BE2C (cell line): ENCODE measurements at places on chromosomes 2 and 18.

DNA sequence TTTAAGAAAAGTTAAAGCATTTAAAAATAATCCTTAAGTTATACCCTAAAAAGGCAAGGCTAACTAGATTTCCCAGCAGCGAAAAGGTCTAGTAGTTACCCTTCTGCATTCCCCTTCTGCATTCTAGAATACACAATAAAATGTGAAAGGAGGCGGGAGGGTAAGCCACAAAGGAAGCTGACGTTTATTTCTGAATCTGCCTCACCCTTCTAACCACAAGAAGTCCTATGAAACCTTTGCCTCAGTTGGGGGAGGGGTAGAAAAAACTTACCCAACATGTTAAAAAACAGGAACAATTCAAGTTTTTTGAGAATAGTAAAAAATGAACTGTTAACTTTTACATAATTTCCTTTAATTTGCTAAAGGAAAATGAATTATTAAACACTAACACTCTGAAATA, 11.3 kb downstream of the STK17B start:
- DNase-seq, result no peak

GRCh38 chr2:194166818-194167217, 1490.2 kb upstream of the SLC39A10 start:
- DNase-seq, result peak; percentile 16

DNA sequence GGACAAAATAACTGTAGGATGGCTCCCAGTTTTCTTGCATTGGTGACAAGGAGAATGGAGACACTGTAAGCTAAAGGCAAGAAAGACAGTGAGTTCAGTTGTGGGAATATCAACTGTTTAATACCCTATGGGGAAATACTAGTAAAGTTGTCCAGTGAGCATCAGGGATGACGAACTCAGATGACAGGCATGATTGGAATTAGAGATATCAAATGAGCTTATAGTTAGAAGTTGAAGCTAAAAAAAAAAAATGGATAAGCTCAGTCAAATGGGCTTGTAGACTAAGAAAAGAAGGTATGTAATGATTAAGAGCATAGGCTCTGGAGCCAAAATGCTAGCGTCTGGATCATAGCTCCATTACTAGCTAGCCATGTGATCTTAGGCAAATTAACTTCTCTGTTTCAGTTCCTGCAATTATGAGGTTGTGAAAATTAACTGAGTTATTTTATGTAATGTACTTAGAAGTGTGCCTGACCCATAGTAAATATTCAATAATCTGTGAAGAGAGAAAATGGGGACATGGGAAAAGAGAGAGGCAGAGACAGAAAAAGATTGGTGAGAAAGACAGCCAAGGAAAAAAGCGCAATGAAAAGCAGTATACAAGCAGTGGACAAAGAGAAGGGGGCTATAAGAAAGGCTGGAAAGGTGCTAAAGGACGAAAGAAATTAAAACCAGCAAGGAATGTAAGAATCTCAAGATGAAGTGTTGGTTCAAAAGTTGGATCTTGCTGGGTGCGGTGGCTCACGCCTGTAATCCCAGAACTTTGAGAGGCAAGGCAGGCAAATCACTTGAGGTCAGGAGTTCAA, 95.7 kb upstream of the SLC39A10 start:
- DNase-seq, result no peak

GRCh38 chr2:42338567-42339190, 22.3 kb downstream of the COX7A2L start:
- no peak for DNase-seq
